T follicular helper cell (primary cell): ENCODE measurements at places on chromosomes 11 and 22.

DNA sequence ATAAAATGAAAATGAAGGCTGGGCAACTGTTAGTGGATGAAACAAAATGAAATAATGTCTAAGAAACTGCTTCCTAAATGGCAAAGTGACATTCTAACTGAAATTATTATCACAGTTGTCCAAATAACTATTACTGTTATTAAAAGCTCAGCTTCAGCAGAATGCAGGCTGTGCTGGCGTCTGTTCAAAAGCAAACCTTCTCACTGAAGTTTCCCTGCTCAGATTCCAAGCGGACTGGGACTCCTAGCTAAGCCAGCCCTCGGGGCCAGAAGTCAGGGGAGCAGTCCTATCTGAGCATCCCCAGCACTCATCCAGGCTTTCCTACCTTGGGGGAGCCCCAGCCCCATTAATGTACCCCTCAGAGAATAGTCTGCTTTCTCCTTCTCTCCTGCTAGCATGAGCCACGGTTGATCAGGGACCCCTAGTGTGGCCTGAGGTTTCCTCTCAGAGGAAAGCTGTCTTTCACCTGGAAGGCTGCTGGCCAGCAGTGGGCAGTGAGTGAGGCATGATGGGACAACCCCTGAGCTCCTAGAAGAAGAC lies 1167.3 kb downstream of the TBC1D22A start:
- no peak for DNase-seq

- no peak for DNase-seq
Observed at GRCh38 chr11:58659404-58659803, 36.9 kb downstream of the CNTF start.

- no peak for DNase-seq
Observed at GRCh38 chr11:77879218-77879617, 58.3 kb downstream of the AAMDC start.

GRCh38 chr11:114163830-114164401 lies 104.4 kb downstream of the ZBTB16 start:
- no peak for DNase-seq

- no peak for DNase-seq
Observed at GRCh38 chr11:16460508-16460907, 104.2 kb upstream of the SOX6 start.

DNA sequence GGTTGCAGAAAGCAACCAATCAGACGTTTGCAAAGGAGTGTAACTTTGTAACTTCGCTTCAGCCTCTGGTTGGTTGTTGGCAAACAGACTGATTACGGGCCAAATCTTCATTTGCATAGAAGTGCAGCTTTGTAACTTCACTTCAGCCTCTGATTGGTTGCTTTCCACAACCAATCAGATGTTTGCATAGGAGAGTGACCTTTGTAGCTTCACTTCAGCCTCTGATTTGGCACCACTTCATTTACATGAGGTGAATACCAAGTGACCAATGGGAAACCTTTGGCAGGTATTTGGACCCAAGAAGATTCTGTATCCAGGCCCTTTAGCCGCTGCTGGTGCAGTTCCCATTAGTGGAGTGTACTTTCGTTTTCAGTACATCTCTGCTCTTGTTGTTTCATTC lies 16.0 kb downstream of the USP47 start:
- no peak for DNase-seq

DNA sequence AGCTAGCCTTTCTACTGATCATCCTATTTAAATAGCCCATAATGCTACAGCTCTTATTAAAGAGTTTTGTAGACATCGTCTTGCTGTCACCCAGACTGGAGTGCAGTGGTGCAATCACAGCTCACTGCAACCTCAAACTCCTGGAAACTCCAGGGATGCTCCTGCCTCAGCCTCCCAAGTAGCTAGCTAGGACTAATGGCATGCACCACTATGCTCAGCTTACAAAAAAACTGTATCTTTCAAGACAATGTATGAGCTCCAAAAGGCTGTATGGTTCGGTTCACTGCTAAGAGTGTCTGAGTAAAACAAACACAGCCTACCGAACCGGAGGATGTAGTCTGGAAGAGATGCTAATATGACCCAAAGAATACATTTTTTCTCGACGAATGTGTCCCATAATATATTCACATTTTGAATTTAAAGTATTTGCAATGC lies 2.6 kb downstream of the TAF1D start:
- no peak for DNase-seq

DNA sequence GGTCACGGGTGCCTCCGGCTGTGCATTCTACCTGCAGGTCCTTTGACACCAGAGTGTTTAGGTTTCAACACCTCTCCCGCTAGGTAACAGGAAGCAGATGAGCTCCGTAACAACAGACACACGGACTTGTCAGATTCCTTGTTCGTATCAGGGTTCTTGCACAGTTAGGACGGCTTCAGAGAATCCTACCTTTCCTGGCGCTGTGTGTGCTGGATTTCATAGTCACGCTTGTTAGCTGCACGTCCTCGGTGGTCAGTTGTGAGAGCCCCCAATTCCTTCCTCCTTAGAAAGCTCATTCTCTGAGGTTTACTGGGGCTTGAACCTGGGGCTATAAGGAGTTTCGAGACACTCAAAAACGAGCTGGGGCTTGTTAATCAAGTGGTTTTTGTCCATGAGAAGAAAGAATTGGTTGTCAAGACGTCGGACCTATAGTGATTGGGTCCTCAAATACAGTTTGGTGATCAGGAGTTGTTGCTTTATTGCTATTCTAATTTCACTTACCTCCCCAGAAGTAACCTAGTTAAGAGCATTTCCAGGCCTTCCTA lies 664 bp downstream of the DDB2 start:
- DNase-seq = no peak

DNA sequence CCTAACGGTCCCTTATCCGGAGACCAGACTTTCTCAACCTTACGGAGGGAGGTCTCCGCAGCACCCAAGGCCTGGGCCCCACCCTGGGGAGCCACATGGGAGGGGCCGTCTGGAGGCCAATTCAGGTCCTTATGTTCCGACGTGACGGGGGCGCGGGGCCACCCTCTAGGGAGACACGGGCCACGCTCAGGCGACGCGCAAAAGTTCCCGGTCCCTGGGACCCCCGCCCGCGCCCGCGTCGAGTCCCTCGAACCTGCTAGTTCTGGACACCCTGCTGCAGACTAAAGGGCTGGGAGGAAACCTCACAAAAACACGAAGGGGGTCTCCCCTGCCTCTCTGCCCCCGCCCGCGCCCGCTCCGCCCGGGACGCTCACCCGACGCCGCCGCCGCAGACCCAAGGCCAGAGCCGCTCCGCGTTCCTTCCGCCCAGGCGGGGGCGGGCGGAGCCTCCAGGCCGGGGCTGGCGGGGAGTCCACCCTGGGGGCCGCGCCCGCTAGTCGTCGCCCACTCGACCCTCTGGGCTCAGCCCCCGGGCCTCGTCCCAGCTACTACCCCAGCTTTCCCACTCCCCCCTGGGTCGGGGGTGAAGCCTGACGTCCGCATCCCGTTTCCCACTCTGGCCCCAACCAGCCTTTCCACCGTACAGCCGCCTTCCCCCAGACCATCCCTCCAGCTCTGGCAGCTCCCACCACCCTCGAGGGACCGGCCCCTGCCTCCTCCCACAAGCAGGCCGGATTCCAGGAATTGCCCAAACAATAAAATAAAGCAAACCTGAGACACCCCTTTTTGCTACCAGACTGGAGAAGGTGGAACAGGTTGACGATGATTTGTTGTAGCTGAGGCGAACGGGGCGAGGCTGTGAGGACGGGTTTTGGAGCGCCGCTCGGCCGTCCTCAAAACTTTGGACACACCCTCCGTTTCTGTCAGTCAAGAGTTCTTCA lies 2.7 kb downstream of the RNH1 start:
- DNase-seq = no peak

GRCh38 chr22:48340191-48340590 lies 1487.5 kb downstream of the BRD1 start:
- DNase-seq = no peak

DNA sequence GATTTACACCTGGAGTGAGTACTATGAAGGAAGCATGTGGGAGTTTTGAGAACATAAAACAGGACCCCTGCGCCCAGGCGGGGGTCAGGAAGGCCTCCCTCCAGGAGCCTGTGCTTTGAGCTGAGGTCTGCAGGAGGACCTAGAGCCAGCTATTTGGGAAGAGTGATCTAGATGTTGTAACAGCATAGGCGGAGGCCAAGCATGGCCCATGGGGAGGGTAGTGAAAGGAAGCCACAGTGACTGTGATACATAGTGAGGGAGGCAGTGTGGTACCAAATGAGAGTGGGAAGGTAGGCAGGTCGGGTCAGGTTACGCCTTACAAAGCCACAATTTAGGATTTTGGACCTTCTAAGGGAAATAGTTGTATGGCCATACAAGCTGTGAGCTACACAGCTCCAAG lies 147.5 kb downstream of the PARVA start:
- DNase-seq = no peak

GRCh38 chr22:17281440-17281841 lies 62.2 kb upstream of the ADA2 start:
- DNase-seq = no peak

DNA sequence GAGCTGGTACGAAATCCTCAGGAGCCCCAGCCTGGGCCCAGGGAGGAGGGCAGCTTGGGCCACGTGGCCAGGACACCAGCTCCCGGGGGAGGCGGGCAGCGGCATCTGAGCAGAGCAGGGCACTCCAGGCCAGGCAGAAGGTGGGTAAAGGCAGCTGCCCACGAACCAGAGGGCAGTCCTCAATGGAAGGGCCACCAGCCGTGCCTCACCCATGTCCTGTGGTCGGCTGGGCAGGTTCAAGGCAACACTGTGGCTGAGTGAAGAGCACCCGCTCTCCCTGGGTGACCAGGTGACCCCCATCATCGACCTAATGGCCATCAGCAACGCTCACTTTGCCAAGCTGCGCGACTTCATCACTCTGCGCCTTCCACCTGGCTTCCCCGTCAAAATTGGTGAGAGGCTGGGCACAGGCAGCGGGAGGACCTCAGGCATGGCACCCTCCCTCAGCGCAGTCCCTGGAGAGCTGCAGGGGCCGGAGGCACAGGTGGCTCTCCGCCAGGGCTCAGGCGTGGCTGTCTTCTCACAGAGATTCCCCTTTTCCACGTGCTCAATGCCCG lies 2.5 kb upstream of the SSH3 start:
- DNase-seq = no peak

DNA sequence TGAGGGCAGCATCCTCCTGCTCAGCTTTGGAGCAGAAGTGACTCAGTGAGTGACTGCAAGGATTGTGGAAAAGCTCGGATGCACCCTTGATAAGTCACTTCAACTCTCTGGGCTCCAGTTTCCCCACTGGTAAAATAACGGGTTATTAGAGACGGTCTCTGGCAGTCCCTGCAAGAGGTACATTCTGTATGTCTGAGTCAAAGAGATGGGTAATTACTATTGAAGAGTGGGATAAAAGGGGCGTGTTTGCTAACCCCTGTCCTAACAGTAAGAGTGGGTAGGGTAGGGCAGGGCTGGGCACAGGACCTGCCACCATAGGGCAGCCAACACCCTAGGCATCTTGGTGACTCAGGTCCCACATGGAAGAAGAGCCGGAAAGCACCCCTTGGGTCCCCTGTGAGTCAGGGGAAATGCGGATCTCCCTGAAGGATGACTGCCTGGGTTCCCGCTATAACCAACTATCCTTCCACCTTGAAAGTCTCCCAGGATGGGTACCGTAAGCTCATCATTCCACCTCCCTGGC lies 7.3 kb upstream of the AHNAK start:
- no peak for DNase-seq

GRCh38 chr11:63779039-63779438 lies 10.5 kb upstream of the ZFTA start:
- DNase-seq = no peak

GRCh38 chr11:120017582-120018150 lies 120.2 kb downstream of the TRIM29 start:
- no peak for DNase-seq

DNA sequence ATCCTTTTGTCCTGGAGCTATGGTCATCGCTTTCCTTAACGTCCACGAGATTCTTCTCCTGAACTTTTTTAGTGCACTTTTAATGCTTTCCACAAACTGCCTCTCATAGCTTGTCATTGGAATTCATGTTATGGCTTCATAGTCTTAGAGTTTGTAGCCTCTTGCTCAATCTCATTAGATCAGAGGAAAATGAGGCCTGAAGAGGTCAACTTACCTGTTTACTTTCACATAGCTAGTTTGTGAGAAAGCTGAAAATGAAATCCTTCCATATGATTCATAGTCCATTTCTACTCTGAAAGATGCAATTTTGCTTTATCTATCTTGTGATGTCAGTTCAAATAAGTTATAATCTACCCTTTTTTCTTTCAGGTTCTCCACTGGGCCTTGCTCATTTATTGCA lies 1747.2 kb upstream of the RAG2 start:
- DNase-seq = no peak

GRCh38 chr11:96486890-96487611 lies 97.2 kb downstream of the JRKL start:
- no peak for DNase-seq

DNA sequence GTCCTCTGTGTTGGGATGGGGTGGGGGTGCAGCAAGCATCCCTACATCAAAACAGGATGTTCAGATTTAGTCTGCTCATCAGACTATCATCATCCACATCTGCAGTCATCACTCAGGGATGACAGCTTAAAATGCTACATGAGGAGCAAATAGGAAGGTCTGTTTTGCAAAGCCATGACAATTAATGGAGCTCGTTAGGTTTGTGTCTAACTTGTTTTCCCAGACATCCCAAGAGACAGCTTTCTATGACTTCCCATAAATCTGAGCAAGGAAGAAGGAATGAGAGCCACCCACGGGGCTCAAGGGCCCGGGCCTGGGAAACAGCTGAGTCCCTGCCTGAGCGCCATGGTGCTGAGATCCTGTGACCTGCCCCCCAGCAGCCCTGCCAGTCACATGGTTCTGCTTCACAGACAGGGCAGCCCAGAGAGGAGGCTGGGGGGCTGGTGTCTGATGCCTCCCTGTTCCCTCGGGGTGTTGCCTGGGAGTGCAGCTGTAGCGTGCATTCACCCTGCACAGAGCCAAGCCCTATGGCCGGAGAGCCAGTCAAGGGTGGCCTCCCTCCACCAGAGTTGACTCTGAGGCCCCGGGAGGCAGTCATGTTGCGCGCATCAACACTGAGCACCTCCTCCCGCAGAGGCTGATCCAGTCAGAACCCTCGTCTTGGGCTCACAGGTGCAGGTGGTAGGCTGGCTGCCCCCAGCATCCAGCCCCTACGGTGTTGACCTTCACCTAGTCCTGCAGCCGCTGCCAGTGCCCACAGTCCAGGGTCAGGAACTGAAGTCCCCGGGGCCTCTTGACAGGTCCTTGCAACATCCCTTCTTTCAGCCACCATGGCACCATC lies 12.1 kb downstream of the DERL3 start:
- no peak for DNase-seq

GRCh38 chr11:39345834-39346442 lies 2113.5 kb downstream of the LRRC4C start:
- no peak for DNase-seq

GRCh38 chr22:37244922-37245722 lies 1.1 kb upstream of the RAC2 start:
- DNase-seq = no peak
